KG1 (cell line): ENCODE measurements at places on chromosomes 5 and 9.

- no peak for DNase-seq
Observed at GRCh38 chr9:107447834-107448233, 41.7 kb downstream of the KLF4 start.

DNA sequence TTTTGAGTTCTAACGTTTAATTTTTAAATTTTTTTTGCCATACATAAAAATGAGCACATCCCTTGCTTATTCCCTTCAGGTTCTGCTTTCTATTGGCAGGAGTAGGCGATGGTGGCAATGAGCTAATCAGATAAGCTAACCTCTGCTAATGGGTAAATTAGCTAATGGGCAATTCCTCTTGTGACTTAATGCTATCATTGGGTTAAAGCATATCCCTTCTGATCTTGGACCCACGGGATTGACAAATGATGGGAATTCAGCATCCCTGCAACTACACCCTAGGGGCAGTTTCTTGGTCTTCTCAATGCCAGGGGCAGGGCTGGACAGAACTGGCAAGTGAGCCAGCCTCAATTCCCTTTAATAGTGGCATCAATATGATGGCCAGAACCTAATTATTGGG lies 70.2 kb upstream of the IL12B start:
- no peak for DNase-seq

DNA sequence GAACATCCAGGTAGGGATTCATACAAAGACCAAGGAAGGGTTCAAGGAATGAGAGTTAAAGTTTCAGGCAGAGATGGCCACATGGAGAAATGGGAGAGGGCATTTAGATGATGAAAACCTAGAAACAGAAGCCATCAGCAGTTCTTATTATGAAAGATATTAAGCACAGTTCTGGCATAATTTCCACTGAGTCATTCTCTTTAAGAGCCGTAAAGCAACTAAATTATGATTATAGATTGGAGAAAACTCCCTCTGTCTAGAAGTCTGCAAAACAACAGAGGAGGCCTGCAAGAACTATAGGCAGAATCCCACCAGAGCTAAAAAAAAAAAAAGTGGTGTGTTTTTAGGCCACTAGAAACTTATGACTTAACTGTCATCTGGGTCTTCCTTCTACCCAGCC lies 157.1 kb upstream of the MPDZ start:
- no peak for DNase-seq

DNA sequence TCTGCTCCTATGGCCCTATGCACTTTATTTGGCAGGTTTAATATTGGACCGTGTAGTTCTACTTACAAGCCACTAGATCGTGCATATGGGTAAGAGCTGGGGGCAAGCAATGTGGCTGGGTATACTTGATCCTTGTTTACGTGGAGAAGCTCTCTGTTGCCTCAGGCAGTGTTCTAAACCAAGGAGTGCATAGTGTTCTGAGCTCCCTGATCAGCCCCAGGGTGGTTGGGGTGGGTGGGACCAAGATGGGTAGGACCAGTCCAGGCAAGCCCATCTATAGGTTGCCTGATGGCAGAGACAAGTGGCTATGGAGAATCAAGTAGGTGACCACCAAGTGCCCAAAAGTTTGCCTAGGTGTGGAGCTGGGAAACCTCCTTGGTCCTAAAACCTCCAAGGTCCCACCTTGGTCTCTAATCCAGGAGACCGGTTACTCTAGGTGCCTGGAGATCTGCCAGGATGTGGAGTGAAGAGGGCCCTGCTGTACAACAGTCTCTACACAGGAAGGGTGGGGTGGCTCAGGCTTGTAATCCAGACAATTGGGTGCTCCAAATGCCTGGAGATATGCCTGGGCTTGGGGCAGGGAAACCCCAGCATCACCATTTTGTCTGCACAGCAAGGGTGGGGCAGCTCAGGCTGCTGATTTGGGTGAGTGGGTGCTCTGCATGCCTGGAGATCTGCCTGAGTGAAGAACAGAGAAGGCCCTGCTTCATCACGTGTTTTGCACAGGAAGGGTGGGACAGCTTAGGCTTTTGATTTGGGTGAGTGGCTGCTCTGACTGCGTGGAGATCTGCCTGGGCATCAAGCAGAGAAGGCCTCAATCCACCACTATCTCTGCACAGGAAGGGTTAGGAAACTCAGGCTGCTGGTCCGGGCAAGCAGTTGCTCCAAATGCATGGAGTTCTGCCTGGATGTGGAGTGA lies 659.8 kb downstream of the TLE4 start:
- DNase-seq = no peak

GRCh38 chr5:57552033-57552432 lies 69.4 kb upstream of the ACTBL2 start:
- DNase-seq = no peak

GRCh38 chr9:137492464-137493363 lies 33.6 kb upstream of the NSMF start:
- no peak for DNase-seq

- no peak for DNase-seq
Observed at GRCh38 chr5:40680741-40681362, 1.1 kb downstream of the PTGER4 start.

DNA sequence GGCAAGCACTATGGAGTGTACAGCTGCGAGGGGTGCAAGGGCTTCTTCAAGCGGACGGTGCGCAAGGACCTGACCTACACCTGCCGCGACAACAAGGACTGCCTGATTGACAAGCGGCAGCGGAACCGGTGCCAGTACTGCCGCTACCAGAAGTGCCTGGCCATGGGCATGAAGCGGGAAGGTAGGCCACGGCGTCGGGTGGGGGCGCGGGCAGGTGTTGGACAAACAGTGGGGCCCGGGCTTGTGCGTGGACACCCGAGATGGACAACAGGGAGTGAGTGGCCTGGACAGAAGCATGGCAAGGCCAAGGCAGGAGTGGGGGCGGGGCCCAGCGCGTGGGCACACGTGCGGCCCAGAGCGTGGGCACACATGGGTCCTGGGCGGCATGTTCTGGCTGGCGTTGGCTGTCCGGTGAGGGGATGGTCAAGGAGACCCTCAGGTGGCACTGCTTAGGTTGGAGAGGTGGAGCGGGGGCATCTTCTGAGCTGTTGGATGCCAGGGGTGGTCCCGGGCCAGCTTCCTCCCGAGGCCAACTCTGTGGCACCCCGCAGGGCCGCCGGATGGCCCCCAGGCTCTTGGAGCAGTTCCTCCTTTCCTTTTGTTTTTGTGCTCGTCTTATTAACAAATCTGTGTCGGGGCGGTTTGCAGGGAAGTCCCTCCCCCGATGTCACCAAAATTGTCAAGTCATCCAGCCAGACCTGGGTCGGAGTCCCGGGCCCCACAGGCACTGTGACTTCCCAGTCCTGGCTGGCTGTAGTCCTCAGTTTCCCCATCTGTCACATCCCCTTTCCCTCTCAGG lies 82.9 kb downstream of the RXRA start:
- no peak for DNase-seq

GRCh38 chr9:122821278-122821943 lies 7.0 kb downstream of the PDCL start:
- peak; percentile 56 for DNase-seq

- DNase-seq = no peak
Observed at GRCh38 chr5:34005211-34005610, 2.6 kb downstream of the AMACR start.

DNA sequence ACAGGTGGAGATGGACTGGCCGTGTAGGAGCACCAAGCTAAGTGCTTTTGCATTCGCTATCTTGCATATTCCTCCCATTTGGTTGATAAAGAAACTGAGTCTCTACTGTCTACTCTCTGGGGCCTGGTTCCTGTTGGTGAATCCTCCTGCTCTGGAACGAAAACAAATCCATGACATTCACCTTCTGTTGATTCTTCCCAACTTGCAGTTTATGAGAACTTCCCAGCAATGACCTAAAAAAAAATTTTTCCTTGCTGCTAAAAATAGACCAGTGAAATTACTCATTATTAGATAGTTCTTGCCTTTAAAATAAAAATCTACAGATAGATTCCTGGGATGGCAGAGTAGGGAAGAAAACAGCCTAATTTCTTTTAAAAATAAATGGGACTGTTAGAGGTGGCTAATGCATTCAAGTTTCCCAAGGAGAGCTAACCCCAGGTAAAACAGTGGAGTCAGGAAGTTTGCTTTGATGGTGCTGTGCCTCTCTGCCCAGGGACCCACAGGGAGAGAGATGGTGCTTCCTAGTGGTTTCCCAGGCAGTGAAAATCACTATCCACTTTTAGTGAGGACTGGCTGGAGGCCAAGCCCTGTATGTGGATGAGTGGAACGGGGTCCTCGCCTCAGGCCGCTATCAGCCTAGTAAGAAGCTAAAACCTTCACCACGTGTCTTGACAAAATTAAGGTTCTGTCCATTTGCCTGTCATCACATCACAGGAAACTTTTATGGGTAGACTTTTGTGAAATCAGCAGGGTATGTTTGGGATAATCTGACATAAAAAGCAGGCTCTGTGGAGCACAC lies 68.4 kb upstream of the NR3C1 start:
- no peak for DNase-seq

GRCh38 chr5:103466495-103466894 lies 96.1 kb downstream of the NUDT12 start:
- no peak for DNase-seq

- DNase-seq = no peak
Observed at GRCh38 chr5:16656561-16657191, 39.9 kb upstream of the RETREG1 start.

DNA sequence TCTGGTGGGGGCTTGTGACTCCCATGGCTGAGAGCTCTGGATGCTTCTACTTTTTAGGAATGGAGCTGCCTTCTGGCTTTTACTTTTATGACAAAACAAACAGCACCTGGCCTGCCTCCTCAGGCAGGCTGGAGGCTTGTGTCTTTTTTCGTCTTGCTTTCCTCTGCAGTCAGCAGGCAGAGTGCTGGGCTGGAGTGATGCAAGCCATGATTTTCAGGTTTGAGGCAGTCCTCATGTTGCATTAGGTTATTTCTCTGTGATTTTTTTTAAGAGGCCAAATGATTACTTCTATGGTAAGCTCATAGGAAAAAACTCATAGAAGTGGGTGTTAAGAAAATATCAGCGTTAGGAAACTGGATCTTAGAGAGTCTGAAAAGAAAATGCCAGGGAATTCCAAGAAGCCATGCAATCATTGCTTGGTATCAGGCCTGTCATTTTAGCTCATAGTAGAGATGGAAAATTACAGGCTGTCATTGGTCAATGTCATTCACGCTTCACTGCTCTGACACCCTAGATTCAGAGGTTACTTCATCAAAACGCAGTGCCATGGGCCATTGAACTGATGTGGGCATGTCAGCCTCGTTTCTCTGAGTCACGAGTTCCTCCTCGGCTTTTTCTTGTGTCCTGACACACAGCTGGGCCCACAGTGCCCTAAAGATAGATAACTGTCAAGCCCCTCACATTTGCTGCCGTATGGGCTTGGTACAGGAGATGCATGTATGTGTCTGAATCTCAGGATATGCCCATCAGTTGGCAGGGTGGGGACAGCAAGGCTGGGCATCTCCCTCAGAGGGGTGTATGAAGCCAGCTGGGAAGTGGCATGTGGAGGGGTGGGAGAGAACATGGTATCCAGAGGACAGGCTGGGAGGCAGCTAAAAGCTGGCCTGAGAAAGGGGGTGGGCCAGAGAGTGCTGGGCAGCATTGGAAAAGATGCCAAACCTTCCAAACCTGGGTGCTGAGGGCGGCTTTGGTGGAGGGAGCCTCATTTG lies 151.8 kb downstream of the HSPA4 start:
- DNase-seq = no peak

- no peak for DNase-seq
Observed at GRCh38 chr5:29304545-29304944, 1888.9 kb upstream of the CDH6 start.
